ENCODE measurements at places on chromosomes 2 and 18.
A peak's percentile ranks its signal among the peaks of the same experiment; 100 is the strongest.

DNA sequence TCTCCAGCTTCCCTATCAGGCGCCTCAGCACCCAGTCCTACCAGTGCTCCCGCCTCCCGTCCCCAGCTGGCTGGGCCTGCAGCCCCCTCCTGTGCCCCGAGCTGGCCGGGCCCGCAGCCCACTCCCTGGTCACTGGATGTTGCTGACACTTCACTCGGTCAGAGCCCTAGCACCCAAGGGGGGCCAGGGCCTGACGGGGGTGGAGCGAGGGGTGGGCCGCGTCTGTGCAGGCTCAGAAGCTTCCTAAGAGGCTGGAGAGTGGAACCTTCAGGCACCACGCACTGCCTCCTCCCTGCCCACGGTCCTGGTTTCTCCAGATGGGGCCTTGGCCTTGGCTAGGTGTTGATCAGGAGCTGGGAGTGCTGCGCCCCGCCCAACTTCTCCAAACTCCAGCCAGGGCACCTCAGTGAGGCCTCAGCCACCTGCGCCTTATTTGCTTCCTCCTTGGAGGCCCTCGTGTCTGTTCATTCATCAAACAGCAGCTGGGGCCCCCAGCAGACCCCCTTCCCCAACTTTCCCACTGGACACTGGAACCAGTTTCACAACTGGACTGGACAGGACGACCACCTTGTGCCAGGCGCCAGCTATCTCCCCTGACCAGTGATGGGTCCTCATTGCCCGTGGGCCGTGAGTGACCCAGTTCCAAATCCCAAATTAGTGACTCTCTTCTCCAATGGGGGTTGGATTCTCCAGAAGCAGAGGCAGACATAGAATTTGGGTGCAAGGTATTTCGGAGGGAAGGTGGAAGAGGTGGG is 16.7 kb downstream of the CAPN10 start:
- no peak for DNase-seq

- DNase-seq, result no peak
These were observed 122.6 kb upstream of the UGP2 start for GRCh38 chr2:63719052-63719451.

DNA sequence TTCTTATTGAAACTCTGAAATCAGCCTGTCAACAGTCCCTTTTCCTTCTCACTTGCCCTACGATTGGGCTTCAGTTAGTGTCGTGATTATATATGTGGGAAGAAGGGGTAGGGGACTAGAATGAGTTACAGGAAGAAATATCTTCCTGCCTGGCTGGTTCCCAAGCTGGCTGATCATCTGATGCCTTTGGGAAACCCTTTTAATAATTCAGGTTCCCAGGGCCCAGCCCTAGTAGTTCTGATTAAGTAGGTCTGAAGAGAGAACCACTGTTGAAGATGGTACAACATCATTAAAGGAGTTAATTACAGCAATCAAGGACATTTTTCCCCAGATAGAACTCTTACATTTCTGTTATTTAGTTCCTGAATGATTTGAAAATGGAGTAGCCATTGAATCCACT is 110.1 kb upstream of the EML6 start:
- DNase-seq, result no peak

DNA sequence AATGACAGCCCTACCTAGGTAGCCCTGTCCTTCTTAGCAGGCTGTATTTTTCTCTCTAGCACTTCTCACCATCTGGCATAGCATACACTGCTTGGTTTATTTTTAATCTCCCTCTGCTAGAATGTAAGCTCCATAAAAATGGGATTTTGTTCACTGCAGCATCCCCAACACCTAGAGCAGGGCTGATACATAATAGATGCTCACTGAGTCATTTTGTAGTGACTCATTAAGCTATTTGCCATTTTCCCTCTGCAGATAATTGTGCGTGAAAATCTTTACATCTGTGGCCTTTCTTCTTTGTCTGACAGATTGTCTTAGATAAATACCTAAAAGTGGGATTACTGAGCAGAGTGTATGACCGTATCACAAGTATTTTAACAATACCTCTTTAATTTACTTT is 82.5 kb downstream of the CERS6 start:
- no peak for DNase-seq

DNA sequence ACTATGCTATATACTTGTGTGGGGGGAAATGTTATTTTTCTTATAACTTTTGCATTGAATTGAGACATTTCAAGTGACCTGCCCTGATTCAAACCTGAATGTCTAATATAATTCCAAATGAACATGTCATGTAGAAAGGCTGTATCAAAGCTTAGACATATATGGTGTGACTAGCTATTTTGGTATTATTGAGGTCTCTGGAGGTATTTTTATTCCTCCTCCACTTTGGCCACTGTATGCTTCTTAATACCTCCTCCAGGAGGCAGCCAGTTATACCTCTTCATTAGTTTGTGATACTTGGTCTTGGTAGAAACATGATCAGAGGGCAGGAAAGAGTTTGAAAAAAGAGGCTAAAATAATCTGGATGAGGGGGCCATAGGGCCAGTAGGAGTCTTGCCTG is 217.1 kb downstream of the TCF4 start:
- DNase-seq, result no peak

- DNase-seq, result peak; percentile 50
These were observed 42.6 kb upstream of the RAPGEF4 start for GRCh38 chr2:172693037-172693436.

DNA sequence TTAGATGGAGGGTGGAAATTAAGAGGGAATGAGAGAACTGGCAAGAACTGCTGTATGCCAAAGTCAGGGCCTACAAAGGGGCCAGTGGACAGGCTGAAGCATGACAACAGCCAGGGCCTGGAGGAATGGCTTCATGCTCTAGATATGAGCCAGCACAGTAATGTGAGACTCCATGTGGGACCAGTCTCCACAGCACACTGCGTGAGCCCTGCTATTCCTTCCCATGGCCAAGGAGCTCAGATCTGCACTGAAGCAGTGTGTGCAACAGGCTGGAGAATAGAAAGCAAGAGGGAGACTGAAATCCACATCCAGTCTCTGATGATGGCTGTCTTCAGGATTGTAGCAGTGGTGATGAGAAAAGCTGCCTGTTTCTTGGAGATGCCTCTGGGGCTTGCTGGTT is 162.8 kb downstream of the TPGS2 start:
- no peak for DNase-seq

GRCh38 chr18:9619990-9620389 is 5.6 kb upstream of the PPP4R1 start:
- no peak for DNase-seq

DNA sequence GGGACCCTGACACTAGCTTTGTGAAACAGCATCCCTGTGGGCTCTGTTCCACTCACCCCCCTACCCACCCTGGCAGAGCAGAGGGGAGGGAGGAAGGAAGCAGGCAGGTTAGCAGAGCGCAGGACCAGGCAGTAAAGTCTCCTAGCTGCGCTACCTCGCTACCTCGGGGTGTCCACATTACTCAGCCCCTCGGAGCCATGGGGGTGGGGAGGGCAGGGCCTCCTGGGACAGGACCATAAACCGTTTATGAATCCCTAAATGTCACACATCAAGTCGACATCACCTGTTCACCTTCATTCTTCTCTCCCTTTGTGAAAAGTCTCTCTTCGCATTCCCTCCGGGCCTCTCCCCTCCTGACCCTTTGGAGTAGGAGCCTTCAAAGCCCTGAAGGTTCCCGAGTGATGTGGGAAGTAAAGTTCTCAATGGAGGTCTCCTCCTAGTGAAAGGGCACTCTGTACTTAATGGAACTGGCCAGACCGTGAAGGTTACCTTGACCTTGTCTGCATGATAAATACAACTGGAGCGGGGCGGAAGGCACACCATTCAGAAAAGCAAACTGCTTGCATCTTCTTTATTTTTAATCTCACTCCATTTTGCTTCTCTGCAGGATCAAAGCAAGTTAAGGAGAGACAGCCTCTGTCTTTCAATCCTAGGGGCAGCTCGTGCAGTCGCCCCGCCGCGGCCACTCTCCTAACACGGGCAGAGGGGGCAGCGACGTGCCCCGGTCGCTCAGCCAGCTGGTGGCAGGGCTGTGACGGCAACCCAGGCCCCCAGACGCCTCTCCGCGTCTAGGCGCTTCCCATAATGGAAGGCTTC is 23.7 kb upstream of the SMAD7 start:
- no peak for DNase-seq

- DNase-seq, result no peak
These were observed 188.1 kb downstream of the CAMKMT start for GRCh38 chr2:44549856-44550255.

DNA sequence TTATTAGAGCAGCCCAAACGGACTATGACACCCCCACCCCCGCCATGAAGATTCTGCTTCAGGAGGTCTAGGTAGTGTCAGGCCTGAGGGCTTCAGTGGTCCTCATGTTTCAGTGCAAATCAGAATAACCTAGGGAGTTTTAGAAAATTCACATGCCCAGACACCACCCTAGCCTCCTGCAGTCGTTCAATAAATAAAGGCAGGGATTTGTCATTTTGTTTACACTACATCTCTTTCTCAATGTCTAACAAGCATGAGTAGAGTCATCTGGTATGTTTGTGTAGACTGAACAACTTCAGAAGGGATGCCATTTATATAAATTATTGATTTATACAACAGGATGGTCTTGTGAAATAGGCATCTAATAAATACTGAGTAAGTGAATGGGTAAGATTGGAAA is 112.1 kb upstream of the SERPINE2 start:
- DNase-seq, result no peak

- no peak for DNase-seq
These were observed 199.9 kb downstream of the ACTR3 start for GRCh38 chr2:114089636-114090319.

GRCh38 chr2:166870346-166870745 is 17.9 kb upstream of the XIRP2 start:
- no peak for DNase-seq

- peak; percentile 69 for DNase-seq
These were observed 2.1 kb upstream of the CXCR1 start for GRCh38 chr2:218168635-218169462.

GRCh38 chr2:108967757-108968156 is 21.3 kb downstream of the EDAR start:
- DNase-seq, result no peak

GRCh38 chr18:49273241-49273880 is 187.1 kb downstream of the DYM start:
- DNase-seq, result no peak

DNA sequence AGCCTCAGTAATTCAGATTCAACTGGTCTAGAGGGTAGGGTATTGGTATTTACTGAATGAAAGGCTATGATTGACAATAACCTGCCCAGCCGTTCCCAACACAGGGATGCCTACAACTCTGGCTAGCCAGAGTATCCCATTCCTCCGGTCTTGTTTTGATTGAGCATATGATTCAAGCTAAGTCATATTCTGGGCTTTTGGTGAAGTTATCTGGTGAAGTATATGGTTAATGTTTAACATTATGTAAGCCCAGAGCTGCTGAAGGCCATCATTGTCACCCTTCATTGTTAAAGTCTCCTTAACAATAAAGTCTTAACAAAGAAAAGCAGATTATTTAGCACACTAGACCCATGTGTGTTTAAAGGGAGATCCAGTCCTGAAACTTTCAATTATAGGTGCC is 152.6 kb downstream of the EXOC6B start:
- no peak for DNase-seq

DNA sequence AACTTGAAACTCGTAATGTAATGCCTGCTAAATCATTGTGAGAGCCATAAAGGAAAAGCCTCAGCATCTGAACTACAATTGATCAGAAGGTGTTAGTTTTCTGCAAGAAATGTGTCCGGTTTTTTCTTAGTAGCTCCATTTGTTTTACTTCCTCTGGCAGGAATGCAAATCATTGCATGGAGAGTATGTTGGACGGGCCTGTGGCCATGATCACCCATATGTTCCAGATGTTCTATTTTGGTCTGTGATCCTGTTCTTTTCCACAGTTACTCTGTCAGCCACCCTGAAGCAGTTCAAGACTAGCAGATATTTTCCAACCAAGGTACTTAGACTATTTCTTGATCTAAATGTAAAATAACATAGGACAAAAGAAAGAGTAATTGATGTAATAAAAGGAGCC is 126.6 kb downstream of the DPP4 start:
- DNase-seq, result no peak

DNA sequence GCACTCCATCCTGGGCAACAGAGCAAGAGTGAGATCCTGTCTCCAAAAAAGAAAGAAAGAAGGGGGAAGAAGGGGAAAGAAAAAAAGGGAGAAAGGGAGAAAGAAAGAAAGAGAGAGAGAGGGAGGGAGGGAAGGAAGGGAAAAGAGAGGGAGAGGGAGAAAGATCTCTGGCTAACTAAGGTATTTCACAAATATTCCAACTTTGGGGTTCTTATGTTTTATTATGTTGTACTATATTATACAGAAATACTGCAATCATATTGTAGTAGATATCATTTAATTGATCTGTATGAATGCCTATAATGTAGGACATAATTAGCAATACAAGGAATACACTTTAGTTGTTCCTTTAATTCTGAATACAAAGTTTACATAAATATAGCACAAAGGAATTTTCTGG is 70.1 kb upstream of the STAM2 start:
- DNase-seq, result no peak

GRCh38 chr2:10087360-10087759 is 7.1 kb upstream of the CYS1 start:
- DNase-seq, result no peak

DNA sequence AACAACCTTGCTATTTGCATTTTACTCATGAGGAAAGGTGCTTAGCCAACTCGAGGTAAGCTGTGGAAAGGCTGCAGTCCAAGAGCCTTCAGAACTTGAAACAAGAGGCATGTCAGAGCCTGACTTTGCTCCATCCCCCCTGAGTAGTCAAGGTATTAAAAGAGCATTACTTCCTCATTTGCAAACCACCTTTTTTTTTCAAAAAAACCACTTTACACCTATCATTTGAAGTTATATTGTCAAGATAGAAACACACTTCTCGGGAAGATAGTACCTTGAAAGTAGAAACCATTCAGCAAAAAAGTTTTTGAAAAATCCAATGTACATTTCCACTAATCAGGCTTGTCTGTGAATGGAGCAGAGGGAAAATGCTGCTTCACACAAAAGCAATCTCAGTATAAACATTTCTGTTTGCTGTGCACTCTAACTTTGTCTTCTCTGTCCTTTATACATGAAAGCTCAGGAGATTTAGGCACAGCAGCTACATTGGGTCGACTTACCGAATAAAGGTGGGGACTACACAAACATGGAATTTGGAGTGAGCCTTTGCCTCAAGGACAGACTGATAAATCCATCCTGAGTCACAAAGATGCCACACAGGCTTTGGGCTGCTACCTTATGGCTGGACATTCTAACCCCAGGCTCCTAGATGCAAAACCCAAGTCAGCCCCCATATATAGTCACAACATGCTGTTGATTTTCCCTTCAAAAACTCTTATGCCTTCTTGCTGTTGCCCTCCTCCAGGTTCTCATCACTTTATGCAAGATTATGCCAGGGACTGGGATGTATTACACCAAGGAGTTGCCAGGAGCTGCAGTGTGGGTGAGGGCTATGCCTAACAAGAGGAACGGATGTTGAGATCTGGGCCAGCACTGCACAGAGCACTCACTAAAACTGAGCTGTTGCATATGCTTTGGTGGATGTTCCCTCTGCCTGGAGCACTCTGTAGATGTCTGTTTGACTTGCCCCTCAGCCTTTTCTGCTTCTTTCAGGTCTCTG is 41.4 kb upstream of the EML4 start:
- DNase-seq, result no peak

DNA sequence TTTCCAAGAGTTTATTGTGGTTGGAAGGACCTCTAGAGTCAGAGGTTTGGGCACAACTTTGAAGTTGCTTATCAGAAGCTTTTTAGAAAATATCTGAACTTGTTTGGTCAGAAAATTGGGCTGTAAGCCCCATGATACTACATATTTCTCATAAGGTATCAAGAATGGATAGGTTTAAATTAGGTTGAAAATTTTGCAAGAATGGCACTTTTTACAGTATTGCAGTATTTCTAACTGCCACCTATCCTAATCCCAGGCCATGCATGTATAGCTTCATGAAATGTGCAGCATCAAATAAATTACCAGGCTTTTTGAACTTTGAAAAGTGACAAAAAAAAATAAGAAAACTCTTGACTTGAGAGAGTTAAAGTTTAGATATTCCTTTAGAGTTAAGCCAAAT is 367.2 kb downstream of the FIGN start:
- DNase-seq, result no peak
